LoVo (cell line): ENCODE measurements at places on chromosomes 3 and 15.

DNA sequence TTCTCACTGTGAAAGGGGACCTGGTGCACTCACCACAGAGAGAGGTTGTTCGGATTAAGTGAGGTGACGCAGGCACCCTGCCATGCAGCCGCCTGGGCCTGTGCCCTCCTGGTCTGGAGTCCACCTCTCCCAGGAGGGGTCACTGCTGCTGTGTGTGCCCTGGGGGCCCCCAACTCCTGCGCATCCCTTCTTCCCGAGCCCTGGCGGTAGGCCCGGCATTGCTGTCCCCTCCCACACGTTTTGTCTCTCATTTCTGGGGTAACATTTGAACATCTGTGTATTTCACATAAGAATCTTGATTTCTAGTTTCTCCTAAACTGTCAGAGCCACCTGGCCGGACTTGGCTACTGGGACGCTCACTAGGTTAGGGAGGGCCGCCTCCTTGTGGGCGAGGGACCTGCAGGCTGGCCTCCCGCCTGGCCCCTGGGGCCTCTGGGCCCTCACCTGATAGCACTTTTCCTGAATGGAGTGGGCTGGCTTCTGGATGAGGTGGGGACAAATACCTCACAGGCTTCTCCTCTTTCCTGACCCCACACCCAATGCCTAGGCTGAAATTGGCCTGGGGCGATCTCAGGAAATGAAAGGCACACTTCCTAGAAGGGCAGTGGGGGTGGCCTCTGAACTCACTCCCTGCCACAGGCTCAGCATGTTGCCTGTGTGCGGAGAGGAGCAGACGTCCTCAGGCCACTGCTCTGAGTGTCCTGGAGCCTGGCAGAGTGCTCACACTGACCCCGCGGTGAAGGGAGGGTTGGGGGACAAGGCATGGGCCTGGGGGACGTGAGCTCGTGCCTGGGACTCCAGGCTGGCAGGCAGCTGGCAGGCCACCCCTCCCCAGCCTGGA is 104.2 kb upstream of the PRR23E start:
- no peak for DNase-seq

DNA sequence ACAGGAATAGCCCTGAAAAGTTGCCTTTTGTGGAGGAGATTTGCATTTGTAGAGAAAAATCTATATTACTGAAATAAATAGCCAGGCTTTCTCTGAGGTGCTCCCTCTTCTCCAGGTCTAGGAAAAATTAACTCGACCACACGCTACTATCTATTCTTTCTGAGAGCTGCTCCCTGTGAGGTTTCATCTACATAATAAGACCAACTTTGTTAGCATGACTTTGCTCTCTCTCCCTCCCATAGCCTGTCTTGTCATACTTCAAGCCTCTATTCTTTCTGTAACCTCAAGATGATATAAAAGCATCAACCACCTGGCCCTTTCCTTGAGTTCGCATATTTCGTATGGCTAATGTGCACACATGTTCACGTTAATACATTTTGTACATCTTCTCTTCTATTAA is 75.8 kb upstream of the STRIT1 start:
- no peak for DNase-seq

DNA sequence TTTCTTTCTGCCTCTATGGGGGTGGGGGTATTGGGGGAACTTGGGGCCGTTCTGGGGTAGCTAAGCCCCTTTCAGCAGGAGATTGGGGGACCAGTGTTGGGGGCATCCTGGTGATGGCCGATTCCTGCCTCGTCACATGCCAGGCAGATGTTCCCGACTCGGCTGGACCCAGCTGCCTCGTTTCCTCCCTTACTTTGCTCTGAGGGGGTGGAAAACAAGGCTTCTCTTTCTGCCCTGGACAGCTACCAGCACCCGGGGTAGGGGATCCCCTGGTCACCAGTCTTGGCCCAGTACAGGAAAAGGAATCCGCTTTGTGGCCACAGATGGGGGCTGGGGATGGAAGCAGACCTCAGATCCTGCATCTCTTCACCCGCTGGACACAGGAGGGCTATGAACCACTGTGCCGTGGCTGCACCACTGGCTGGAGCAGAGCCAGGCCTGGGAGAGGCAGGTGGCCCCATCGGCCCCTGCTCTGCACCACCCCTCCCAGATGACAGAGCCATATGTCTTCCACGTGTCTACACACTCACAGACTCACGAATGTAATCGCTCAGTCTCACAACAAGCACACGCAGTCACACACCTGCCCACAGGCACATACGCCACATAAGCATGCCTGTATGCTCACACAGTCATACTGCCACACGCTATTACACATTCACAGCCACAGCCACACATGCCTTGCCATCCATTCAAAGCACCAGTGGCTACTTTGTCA is 12.4 kb downstream of the SNX33 start:
- no peak for DNase-seq

DNA sequence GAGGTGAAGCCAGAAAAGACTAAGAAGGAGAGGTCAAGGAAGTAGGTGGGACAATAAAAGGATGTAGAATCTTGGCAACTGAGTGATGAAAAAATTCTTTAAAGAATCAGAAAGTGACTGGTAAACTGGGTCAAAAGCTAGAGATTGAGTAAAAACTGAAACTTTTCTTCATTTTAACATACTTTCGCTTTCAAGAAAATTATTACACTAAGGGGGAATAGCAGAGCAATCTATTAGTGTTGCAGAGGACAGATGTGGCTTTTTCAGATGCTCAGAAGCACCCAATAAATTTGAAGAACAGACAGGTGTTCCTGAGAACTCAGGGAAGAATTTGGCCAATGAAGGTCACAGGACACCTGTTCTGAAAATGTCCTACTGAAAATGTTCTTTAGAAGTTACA is 805.4 kb upstream of the ALCAM start:
- no peak for DNase-seq

- DNase-seq, result no peak
Measured at GRCh38 chr15:70291305-70292075, 193.8 kb upstream of the TLE3 start.

DNA sequence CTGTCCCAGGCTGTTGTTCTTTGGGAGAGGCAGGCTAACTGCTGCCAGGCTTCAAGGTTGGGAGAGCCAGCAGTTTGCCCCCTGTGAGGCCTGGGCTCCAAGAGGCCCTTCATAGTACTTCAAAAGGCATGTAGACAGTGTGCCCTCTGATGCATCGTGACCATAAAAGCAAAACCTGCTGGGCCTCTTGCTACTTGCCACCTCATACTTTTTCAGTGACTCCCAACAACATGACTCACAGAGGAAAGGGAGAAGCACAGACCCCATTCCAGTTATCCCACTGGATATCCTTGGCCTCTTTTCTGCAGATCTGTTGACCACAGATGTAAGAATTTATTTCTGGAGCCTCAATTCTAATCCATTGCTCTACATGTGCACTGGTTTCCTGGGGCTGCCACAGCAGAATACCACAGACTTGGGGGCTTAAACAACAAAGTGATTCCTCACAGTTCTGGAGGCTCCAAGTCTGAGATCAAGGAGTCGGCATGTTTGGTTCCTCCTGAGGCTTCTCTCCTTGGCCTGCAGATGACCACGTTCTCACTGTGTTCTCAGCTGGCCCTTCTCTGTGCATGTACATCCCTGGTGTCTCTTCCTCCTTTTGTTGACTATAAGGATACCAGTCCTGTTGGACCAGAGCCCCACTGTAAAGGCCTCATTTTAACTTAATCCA is 8.9 kb upstream of the NSMCE3 start:
- DNase-seq, result peak; percentile 31

DNA sequence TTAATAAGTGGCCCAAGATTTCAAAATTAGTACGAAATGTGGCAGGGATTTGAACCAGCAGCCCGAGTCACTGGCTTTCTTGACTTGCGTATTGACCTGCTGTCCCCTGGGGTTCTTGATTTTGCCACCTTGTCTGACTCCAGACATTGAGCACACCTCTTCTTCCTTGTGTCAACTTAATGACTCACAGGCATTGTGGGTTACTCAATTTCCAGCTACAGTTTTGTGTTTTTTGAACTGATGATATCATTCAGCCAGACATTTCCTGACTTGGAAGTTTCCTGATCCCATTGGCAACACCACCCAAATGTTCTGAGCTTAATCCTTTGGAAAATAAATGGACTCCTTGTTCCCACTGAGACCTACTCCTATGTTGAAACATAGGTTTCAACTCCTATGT is 64.2 kb downstream of the MOBP start:
- DNase-seq, result no peak

- DNase-seq, result peak; percentile 35
Measured at GRCh38 chr3:28726840-28727239, 378.2 kb upstream of the AZI2 start.

DNA sequence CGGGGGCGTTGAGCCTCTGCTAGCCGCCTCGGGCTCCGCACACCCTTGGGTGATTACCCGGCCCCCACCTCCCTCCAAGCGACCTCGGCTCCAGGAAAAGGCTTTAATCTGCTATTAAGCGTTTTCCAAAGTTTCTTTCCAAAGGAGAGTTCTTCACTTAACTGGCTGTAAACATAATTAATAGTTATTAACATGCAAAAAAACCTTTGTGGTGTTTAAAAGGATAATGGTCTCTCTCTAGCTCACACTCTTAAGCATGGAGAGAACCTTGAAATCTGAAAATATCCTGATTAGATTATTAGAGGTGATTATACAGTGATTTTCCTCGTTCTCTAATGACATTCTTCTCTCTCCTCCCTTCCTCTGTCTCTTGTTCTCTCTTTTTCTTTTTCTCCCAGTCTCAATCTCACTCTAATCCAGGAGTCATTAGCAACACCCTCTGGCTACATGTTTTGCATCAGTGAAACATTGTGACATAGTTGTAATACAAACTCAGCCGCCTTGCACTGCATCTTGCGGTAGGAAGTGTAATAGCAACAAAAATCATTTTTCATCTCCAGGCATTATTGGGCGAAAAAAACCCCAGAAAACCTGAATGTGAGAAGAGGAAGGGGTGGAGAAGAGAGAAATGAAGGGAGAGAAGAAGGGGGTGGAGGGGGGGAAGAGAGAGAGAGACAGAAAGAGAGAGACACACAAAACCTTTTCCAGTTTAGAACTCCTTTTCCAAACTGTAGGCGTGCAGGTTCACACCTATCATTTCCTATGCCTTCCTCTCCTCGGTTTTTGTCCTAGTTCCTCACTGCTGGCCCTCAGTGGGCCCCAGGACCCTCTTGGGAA is 24.4 kb downstream of the NR2F2 start:
- DNase-seq, result peak; percentile 64

- DNase-seq, result no peak
Measured at GRCh38 chr3:47344971-47345370, 35.9 kb upstream of the PTPN23 start.

- no peak for DNase-seq
Measured at GRCh38 chr3:107841831-107842230, 249.0 kb downstream of the CD47 start.

- DNase-seq, result peak; percentile 39
Measured at GRCh38 chr15:69576035-69576526, 123.5 kb downstream of the RPLP1 start.

DNA sequence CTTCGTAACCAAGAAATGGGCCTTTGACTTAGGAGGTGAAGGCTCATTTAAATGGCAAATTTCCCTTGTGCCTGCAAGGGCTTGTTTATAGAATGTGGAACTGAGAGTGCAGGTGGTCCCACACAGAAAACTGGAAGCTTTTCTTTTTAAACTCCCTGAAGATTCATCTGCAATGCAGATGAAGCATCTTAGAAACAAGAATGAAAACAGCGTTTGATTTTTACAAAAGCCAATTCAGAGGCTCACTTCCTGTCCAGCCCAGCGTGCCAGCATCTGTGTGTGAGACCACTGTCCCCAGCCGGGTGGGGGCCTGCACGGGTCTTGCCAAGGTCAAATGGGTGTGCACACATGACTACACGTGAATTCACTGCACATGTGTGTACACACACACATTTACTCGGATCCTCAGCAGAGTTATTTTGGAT is 94.7 kb downstream of the LINGO1 start:
- no peak for DNase-seq

- no peak for DNase-seq
Measured at GRCh38 chr3:81363816-81364215, 397.6 kb downstream of the GBE1 start.

GRCh38 chr3:73739791-73740453 is 115.2 kb upstream of the PDZRN3 start:
- DNase-seq, result no peak

DNA sequence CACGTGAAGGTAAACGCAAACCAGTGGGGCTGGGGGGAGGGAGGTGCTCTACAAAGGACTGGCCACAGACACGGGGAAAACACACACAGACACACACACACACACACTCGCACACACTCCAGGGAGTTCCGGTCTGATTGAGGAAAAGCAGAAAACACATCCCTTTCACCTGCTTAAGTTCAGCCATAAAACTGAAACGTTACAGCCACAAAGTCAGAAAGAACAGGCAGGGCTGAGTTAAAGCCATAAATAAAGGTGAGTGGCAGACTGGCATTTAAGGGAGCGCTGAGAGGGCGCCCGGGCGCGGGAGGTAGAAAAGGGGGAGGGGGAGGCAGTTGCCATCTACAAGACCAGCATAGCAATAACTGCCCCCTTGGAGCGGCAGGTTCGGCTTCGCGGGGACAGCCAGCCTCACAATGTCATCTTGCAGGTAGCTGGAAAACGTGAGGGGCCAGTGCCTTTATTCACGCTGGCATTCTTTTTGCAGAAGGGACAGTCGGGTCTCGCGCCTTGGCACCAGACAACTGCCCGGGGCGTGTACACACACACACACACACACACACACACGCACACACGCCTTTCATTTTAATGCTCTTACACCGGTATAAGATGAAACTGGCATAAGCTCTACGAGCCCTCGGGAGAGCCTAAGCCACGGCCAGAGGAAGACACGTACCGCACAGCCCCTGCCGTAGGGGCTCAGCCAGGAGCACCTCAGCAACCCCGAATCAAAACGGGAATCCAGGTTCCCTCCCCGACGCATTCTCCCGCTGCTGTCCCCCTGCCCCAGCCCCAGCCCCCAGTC is 866 bp downstream of the TNIK start:
- peak; percentile 45 for DNase-seq

- no peak for DNase-seq
Measured at GRCh38 chr3:81579744-81580143, 181.7 kb downstream of the GBE1 start.

DNA sequence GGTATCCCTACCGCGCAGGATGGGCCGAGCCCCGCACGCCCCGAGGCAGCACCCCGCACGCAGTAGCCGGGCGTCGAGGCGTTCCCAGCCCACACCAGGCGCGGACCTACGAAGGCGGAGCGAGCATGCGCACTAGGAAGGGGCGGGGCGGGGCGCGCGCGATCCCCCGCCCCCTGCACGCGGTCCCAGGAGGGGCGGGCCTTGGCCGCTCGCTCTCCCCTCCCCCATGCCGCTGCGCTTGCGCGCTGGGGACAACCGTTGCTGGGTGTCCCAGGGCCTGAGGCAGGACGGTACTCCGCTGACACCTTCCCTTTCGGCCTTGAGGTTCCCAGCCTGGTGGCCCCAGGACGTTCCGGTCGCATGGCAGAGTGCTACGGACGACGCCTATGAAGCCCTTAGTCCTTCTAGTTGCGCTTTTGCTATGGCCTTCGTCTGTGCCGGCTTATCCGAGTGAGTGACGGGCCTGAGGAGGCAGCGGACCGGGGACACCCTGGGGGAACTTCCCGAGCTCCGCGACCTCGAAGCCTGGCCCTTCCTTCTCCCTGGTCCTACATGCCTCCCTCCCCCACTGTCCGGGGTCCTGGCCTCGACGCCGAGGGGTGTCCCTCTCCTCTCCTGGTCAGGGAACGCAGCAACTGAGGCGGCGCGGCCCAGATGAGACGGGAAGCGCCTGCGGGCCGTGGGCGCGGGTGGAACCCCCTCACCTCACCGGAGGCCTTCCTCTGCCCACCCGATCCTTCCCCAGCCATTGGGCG is at the start of gene SPESP1:
TSS of gene SPESP1 (plus strand) at position 258 of the 755 bp plus-strand sequence. CDS start at position 387, 129 bp downstream.
- DNase-seq, result no peak
